ENCODE measurements at places on chromosomes 5 and 9. TPM values are rescaled to one million over a fixed set of nuclear protein-coding genes. Genes with fewer than 3 reads are reported as not detected.

The GABRB2 gene
- not detected for total RNA-seq

The CXXC5 gene
- total RNA-seq: 15.6 TPM

The PLPPR1 gene
- not detected for total RNA-seq

The SLC4A9 gene
- total RNA-seq: not detected

The GDF9 gene
- not detected for total RNA-seq

All from myometrial cell (primary cell).